ENCODE measurements at places on chromosomes 13 and 19.

DNA sequence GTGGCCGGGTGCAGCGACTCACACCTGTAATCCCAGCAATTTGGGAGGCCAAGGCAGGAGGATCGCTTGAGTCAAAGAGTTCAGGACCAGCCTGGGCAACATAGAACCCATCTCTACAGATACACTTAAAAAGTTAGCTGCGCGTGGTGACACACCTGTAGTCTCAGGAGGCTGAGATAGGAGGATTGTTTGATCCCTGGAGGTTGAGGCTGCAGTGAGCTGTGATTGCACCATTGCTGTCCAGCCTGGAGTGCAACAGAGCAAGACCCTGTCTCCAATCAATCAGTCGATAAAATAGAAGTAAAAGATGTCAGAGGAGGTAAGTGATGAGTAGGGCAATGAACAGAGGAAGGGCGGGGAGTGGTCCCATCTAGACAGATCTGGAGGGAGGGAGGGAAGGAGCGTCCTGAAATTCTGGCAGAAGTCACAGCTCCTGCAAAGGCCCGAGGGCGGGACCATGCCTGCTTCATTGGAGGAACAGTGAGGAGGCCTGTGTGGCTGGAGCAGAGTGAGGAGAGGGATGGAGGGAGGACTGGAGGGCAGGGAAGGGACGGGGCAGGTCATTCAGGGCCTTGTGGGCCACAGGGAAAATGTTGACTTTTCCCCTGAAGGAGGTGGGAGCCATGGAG is 9.7 kb downstream of the SMIM24 start:
- no peak for DNase-seq

GRCh38 chr13:26465514-26465913 is 92.0 kb upstream of the WASF3 start:
- no peak for DNase-seq

GRCh38 chr13:37657956-37658355 is 59.4 kb upstream of the POSTN start:
- DNase-seq = no peak

- DNase-seq = no peak
Measured at GRCh38 chr19:45146741-45147205, 14.0 kb downstream of the NKPD1 start.

GRCh38 chr13:97068151-97068550 is 73.9 kb upstream of the OXGR1 start:
- no peak for DNase-seq

- no peak for DNase-seq
Measured at GRCh38 chr19:31387717-31388301, 38.6 kb upstream of the TSHZ3 start.

DNA sequence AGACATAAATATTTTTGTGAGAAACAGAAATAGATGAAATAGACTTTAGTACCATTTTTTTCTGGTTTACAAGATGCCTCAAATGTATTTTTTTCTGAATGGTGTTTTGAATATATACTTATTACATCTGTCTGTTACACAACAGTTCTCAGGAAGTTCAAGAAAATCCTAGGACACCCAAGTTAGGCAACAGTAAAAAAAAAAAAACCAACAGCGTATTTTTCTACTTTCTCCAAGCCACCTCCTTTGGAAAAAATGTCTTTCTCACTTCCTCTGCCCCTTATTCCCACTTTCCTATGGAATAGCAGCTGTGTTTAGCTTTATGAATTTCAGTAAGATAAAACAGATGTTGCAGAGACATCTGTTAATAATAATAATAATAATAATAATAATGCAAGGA is 489.6 kb upstream of the KLF12 start:
- DNase-seq = no peak

GRCh38 chr19:18418029-18418482 is 1.1 kb upstream of the SSBP4 start:
- no peak for DNase-seq

GRCh38 chr19:4061178-4061682 is 5.5 kb downstream of the ZBTB7A start:
- DNase-seq = no peak

All from HEK293T (cell line).